Bronchus fibroblast of lung (primary cell): ENCODE measurements at places on chromosomes 5 and 9. TPM values are rescaled to one million over a fixed set of nuclear protein-coding genes. Genes with fewer than 3 reads are reported as not detected.

The PCDHGA1 gene
- under 0.01 and 0.15 TPM in 2 replicates for total RNA-seq

The TOPORS gene
- 9.1 and 10.9 TPM in 2 replicates for total RNA-seq

The TLR4 gene
- total RNA-seq, result not detected in 2 replicates

The LMX1B gene
- total RNA-seq, result not detected in 2 replicates

The TTC16 gene
- under 0.01 TPM in 1 of 2 replicates, not detected in the other for total RNA-seq

The UBE2B gene
- 13.1 and 14.0 TPM in 2 replicates for total RNA-seq
